ENCODE measurements at places on chromosomes 13 and 19.

GRCh38 chr19:23801803-23802202 lies 43.1 kb upstream of the ZNF681 start:
- DNase-seq: no peak

DNA sequence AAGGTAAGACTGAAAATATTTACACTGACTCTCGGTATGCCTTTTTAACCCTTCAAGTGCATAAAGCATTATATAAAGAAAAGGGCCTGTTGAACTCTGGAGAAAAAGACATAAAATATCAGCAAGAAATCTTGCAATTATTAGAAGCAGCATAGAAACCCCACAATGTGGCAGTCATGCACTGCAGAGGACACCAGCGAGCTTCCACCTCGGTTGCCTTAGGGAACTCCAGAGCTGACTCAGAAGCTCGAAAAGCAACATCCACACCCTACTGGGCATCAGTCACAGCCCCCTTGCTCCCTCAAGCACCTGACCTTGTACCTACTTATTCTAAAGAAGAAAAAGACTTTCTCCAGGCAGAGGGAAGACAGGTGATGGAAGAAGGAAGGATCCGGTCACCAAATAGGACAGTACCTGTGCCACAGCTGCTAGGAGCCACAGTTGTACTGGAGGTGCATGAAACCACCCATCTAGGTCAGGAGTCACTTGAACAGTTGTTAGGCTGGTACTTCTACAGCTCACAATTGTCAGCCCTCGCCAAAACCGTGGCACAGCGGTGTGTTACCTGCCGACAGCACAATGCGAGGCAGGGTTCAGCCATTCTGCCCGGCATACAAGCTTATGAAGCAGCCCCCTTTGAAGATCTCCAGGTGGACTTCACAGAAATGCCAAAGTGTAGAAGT lies 2.9 kb downstream of the ZNF816 start:
- DNase-seq: no peak

- no peak for DNase-seq
These were observed 2.9 kb downstream of the RBM26 start for GRCh38 chr13:79403113-79403512.

DNA sequence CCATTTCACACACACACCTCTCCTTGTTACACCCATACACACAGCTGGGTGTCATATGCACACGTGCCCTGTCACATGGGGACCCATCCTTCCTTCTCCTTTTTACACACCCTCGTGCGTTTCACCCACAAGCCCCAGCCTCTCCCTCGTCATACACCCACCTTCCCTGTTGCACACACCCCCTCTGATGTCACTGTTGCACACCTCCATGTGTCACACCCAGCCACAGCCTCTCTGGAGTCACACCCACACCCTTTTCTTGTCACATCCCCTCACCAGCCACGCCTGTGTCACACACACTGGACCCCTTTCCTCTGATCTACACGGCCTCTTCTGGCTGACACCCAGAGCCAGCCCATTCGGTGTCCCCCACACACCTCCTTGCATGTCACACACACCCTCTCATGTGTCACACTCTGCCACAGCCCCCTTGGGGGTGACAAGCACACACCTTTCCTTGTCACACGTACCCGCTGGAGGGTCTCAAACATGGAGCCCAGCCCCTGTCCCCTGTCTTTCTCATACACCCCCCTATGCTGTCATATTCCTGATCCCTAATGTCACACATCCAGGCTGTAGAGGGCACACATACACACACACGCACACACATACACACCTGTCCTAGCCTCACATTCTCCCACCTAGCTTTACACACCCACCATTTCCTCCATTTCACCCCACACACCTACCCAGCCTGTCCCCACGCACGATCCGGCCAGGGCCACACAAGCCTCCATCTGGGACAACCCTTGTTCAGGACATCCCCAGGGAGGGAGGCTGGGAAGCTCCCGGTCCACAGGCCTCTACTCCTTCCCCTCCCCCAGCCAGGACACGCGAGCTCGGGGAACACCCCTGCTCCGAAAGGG lies 1.4 kb downstream of the NOVA2 start:
- no peak for DNase-seq

- no peak for DNase-seq
These were observed 62.8 kb upstream of the CEACAM8 start for GRCh38 chr19:42657556-42657955.

DNA sequence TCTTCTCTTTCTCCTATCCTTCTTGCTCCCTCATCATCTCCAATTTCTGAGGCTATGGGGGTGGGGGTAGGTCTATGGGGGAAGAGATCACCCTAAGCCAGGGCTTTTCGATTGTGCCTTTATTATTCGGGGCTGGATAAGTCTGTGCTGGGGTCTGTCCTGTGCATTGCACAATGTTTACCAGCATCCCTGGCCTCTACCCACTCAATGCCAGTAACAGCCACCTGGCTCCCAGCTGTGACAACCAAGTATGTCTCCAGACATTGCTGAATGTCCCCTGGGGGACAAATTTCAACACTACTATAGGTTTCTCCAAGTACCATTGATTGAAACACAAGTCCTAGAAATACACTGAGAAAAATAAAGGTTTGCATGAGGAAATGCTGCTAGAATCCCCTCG lies 13.2 kb downstream of the CBY2 start:
- DNase-seq: no peak

DNA sequence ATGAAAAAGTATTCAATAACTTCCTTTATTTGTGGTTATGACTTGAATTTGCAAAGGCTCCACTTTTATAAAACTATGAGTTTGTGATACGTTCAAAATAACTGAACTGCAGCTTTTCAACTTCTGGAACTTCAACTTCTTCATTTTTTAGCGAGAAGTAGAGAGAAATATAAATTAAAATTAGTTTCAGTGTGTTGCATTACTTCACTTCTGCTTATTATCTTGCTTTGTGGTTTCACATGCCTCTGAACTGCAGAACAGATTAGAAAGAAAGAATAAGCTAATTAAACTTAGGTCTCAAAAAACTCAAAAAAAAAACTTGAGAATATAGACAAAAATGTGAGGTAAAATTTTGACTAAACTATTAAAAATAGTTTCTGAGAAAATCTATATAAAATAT lies 1073.4 kb downstream of the PCDH17 start:
- DNase-seq: no peak

DNA sequence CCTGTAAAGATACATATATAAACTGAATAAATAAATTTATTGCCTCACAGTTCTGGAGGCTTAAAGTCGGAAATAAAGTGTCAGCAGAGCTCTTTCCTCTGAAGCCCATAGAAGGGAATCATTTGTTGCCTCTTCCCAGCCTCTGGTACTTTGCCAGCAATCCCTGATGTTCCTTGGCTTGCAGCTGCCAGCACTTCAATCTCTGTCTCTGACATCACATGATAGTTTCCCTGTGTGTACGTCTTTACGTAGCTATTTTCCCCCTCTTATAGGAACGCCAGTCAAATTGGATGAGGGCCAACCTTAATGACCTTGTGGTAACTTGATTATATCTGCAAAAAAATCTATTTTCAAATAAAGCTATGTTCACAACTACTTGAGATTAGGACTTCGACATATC lies 250.9 kb downstream of the LIG4 start:
- DNase-seq: no peak

DNA sequence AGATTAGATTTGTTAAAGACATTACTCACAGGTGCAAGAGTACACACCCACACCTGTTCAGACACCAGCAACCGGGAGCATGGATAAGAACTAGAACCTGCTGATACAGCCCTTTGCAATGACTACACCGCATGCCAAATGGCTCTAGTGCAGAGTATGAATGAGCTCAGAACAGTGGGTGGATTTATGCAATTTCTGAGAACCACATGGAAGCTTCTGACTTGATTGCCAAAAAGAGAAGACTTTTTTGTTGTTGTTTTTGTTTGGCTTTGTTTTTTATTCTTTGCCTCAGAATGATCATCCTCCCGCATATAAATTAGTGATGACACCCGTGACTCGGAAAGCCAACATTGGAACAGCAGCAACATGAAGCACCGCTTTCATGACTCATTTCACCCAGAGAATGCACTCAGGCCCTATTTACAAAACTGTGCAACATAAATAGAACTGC lies 77.4 kb upstream of the LRCH1 start:
- DNase-seq: no peak

GRCh38 chr19:56393119-56394012 lies at the start of gene ZNF582:
Gene ZNF582 (minus strand): TSS chr19:56393534. CDS start chr19:56391752, 1,782 bp downstream.
- DNase-seq: peak; percentile 87

DNA sequence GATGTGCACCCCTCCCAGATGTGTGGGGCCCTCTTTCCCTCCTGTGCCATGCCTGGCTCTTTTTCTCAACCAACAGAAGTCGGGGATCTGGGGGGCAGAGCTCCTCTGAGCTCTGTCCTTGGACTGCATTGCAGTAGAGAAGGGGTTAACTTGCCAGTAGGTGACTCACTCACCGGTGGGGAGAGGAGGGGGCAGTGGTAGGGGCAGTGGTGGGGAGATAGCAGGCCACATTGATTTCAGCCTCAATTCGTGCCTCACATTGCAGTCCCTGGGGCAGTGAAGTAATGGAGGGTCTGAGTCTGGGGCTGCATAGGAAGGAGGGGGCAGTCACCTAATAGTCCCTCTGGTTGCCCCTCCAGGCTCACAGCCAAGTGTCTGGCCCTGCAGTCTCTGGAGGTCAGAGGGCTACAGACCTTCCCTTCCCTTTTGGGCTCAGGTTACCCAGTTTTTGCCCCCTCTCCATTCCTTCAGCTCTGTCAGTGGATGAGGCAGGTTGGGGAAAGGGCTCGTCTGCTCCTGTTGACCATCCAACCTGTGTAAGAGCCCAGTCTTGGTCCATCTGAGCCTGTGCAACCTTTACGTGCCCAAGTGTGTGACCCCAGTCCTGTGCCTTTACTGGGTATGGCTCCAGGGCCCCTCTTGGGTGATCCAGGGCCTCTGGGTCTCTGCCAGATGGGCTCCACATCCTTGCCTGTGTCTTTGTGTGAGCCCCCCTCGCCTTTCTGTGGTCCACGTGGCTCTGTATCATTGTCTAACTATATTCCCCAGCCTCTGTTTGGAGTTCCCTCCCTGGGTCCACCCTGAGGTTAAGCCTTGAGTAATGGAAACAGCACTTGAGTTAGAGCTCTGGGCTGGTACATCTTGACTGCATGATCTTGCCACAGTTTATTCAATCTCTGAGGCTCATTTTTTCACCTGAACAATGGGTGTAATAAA lies 13.0 kb downstream of the CIC start:
- no peak for DNase-seq

DNA sequence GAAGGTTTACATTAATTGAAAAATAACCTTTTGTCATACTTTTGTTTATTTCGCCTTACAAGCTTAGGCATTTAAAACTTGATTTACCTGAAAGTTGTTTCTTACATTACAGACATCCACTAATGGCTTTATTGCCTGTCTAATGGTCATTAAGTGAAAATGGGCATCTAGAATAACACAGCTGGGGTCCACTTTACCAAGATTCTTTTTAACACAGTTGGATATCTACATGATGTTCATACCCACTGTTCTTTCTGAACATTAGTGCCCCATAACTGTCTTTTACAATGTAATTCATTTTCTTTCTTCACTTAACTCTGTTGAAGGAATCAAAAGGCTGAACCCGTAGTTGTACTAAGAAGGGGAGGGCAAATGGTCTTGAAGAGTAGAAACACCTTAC lies 19.8 kb upstream of the KLHL1 start:
- DNase-seq: no peak

DNA sequence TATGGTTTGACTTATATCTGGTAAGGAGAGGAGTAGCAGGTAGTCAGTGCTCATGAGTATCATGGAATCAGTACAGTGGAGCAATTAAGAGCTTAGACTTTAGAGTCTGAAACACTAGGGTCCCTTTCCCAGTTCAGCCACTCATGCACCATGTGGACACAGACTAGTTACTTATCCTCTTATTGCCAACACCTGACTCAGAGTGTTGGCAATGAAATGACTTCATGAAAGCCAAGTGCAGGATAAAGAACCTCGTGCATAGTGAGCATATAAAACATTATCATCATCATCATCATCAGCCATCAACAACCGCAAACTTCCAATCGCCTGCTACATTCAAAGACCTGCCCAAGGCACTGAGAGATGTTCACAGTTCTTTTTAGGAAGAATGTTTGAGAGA lies 164.2 kb downstream of the FOXO1 start:
- no peak for DNase-seq

DNA sequence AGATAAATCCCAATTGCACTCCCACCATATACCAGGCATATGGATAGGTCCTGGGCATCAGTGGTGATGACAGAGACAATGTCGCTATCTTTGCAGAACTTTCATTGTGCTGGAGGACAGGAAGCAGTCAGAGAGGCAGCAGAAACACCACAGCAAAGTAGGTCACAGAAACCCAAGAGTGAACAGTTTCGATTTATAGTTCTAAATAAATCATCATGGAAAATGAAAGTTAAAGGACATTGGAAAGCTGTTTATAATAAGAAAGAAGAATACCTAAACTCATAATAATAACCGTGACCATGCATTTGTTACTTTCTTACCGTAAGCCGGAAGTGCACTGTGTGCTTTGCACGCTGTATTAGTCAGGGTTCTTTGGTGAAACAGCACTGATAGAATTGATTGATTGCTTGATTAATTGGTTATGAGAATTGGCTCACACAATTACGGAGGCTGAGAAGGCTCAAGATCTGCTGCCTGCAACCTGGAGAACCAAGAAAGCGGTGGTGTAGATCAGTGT lies 38.9 kb downstream of the ALOX5AP start:
- no peak for DNase-seq
